ENCODE measurements at places on chromosomes 7 and 10. TPM values are rescaled to one million over a fixed set of nuclear protein-coding genes. Genes with fewer than 3 reads are reported as not detected.

- DNase-seq, result no peak
These were observed 558.8 kb upstream of the C7orf33 start for GRCh38 chr7:148031811-148032210.

DNA sequence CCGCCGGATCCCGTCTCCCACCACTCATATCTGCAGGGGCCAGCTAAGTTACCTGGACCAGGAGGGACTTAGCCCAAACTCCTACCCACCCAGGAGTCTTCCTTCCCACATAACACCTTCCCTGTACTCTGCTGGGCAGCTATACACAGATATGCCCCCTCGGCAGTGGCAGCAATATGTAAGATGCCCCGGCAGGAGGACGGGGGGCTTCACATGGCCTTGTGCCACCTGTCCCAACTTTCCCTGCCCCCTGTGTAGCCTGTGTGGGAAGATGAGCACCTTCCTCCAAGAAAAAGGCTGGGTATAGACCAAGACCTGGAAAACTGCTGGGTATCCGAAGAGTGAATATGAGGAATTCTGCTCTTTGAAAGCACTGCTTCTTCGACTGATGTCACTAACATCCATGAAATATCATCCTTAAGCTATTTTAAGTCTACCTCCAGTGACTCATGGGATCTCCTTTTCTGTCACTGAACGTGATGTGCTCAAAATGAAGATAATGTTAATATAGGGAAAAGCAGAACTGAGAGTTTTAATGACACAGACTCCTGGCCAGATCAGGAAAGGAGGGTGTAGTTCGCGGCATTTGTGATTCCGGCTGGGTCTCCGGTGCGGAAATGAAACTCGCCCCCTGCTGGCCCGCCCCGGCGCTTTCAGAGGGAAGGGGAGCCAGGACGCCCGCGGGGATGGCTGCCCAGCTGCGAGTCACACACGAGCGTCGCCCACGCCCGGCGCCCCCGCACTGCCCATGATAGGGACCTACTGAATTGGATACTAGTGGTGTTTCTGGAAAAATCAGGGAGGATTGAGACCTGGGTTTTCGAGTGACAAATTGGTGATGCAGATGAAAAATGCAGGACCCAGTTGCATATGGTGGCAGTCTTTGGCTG, 256.9 kb upstream of the NFE2L3 start:
- peak; percentile 8 for DNase-seq

GRCh38 chr7:134752006-134752760, 27.3 kb upstream of the CALD1 start:
- peak; percentile 67 for DNase-seq

GRCh38 chr7:125547505-125547904, 617.9 kb upstream of the POT1 start:
- DNase-seq, result no peak

DNA sequence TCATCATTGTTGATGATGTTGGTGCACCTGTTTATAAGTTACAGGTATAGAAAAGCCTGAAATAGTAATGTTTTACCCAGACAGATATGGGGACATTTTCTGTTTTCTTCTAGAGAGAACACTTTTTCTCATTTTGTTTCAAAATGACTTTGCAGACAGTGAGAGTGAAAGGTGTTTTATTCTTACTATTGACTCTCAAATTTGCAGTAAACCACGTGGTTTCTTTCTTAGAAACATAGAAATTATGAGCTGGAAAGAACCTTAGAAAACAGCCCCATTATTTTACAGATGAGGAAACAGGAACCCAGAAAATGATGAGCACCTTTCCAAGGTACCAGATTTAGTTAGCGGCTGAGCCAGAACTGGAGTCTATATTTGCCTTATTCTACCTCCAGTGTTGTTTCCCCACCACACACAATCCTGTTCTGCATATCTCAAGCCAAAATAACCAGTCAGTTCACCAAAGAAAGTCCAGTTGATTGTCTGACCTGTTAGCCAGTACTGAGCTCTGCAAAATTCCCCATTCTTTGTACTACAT, 138.9 kb upstream of the AHR start:
- no peak for DNase-seq

GRCh38 chr7:49780953-49781352, 7.5 kb downstream of the VWC2 start:
- no peak for DNase-seq

TFR2 gene
- 0.43 TPM for total RNA-seq

- DNase-seq, result peak; percentile 19
These were observed 95.6 kb downstream of the SNX13 start for GRCh38 chr7:17844514-17845196.

DNA sequence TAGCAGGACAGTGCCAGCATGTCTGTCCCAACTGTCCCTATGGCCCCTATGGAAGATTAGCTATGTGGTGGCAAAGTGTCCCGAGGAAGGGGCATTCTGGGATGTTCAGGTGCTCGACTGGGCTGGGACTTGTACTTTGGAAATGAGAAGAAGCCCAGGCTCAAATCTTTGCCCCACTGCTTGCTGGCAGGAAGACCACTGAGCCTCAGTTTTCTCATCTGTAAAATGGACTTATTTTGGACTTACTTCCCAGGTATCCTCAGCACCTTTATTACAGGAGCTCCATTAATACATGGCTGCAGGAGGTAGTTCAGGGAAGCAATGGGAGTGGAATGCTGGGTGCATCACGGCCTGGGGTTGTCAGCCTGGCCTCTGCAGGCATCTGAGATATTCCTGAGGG, 71.2 kb downstream of the LHPP start:
- DNase-seq, result no peak

SH2B2 gene
- total RNA-seq, result 0.97 TPM

CPN1 gene
- total RNA-seq, result not detected

CH25H gene
- under 0.01 TPM for total RNA-seq

- no peak for DNase-seq
These were observed 144.0 kb upstream of the FAM3C start for GRCh38 chr7:121540138-121540537.

GRCh38 chr10:114556236-114557122, 101.6 kb downstream of the ABLIM1 start:
- DNase-seq, result no peak

DNA sequence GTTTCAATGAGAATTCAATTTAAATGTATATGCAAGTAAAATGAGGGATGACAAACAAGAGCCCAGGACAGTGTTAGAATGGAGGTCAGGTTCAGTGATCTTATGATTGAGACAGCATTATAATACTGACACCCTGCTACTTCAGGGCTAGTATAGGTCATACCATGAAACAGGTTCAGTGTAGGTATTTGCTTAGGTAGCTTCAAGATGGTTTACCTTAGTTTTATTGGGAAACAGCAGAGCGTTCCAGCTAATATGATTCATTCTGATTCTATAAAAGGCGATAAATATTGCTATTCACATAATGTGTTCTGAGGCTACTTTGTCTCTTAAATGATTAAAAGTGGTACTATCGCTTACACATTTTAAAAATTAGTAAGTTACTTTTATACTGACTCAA, 203.3 kb downstream of the PPP1R9A start:
- no peak for DNase-seq

DNA sequence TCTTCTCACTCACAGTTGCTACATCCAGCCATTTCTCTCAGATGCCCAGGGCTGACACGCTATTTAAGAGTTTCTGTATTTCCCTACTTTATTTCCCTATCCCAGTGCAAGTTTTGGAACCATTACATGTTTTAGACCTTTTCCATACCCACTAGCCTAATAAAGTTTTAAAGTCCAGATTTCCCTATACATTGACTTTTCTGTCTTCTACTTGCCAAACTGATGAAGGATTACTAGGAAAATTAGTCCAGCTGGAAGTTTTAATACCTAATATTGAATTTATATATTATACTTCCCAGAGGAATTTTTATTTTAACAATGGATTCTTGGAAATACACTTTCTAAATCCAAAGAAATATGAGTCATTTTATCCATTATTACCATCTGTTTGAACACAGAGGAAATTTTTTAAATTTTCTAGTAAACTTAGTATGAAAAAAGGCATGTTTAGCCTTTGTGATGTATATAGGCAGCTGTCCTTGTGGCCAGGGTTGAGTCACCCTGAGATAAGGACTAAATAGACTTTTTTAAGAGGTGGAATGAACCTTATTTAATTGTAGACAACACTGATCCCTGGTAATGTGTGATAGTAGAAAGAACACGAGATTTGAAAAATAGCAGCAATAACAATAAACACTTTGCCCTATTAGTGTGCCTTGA, 205.0 kb downstream of the TFEC start:
- DNase-seq, result no peak

GRCh38 chr7:4725014-4725849, 43.1 kb downstream of the FOXK1 start:
- DNase-seq, result peak; percentile 94

THSD7A gene
- 1.6 TPM for total RNA-seq

DNA sequence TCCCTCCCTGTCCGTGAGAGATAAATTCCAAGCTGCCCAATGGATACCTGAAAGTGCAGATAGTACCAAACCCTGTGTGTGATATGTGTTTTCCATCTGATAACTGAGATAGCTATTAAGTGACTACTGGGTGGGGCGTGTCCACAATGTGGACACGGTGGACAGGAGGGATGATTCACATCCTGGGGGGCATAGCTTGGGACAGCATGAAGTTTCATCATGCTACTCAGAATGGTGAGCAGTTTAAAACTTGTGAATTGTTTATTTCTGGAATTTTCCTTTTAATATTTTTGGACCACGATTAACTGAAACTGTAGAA, 158.6 kb downstream of the CREB5 start:
- DNase-seq, result peak; percentile 22

CALML3 gene
- total RNA-seq, result not detected

DNA sequence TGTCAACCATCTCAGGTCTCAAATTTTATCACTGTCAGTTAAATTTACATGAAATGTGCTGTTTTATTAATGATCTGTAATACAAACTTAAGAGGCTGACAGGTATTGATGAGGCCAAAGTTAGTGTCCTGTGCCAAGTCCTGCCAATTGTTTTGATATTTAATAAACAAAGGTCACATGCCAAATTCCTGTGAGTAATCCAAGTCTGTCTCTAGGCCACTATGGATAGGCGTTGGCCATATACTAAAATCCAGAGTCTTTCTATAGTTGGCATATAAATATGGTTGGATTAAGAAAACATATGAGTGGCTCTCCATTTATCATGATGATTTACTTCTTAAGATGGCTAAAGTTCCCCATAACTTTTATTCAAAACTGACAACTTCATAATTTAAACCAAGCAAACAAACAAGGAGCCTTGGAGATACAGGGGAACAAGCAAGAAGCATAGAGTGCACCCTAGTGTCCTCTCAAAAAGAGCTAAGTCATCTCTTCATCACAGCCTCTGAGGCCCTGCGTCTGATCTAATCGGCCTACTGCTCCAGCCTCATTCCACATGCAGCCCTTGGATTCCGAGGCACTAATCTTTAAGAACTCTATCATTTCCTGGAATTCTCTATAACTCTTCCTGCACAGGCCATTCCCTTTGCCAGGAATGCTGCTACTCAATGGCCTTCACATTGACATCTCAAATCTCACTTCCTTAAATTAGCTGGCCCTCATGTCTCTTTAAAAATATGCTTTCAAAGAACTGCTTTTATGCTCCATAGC, 32.7 kb upstream of the NRCAM start:
- DNase-seq, result peak; percentile 6

DNA sequence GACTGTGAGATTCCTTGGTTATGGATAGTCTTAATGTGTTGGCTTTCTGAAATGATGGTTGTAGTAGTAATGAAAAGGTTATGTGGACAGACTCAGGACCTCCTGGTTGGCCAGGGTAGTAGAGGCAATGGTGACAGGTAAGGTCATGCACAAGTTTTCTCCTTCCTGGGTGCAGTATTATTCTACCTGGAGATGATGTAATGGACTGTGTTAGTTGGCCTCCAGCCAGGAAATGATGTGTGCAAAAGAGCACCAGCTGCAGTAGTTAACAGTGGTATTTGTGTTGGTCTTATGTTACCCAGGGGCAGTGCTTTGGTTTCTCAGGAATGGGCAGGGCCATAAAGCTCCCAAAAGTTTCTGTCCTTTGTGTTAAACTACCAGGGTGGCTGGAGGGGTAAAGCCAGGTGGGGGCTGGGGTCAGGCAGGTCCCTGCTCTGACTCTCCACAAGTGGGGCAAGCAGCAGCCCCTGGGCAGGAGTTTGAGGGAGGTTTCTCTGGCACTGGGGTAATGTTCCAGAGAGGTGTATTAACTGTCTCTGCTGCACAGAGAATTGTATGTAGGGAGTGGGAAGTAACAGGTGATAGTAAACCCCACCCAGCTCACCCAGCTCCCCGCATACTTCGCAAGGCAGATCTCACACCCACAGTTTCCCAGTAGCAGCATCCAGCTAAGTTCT, 36.3 kb downstream of the GPR22 start:
- DNase-seq, result no peak

DNA sequence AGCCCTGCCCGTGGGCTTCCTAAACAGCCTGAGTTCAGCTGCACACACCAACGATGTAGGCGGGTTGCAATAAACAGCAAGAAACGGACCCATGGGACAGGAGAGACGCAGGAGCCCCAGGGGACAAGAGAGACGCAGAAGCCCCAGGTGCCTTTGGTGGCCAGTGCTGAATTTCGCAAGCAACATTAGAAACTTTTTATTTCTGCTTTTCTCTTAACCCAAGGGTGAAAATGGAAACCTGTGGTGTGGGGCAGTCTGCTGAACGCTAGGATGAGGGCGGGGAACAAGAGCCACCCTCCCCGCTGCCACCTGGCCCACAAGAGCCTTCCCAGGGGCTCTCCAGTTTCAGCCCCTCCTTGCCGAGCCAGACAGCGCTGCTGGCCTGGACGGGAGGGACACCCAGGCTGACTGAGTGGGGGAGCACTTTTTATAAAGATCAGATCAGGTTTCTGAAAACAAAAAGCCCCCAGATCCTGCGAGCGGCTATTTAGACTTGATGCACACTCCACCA, 20.0 kb upstream of the GPR146 start:
- no peak for DNase-seq

GRCh38 chr10:11005725-11006427, 11.8 kb upstream of the CELF2 start:
- DNase-seq, result no peak

ASB4 gene
- total RNA-seq, result not detected

DNA sequence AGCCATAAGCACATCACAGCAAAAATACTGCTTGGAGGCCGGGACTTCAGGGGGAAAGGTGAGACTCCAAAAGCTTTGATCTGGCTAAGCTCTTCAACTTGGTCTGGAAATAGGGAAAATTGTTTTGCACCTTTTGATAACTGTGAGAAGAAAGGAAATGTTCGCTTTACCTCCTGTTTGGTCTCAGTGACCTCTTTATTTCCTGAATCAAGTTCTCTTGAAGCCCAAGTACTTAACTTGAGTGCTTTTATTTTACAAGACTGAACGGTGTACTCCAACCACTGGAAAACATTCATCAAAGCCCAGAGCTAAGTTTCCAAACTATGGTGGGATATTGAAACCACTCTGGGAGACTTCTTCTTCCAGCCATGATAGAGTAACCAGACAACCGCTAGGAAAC, 5.3 kb downstream of the C10orf90 start:
- DNase-seq, result no peak
